Choroid plexus epithelial cell (primary cell): ENCODE measurements at places on chromosomes 11 and 22.

DNA sequence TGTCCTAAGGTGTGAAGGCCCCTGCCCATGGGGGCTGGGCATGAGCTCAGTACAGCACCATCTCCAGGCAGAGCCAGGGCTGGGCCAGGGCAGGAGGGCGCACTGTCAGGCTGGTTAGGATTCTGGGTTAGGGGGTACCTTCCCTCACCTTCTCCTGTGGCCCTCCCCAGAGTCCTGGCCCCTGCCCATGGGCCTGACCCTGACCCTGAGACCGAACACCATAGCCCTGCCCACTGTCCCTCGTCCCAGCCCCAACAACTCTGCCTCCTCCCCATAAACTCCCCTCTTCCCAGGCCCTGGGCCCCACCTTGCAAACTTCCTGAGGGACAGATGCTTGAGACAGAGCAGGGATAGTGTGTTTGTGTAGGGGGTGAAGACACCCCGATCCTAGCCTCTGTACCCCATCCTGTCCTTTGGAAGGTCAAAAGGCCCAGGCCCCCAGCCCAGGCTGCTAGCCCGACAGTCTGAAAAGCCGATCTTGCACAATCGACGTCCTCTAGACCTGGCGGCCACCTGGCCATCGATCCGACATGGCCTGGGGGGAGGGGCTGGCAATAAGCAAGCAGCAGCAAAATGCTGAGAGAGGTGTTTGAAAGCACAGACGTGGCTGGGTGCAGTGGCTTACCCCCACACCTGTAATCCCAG is 2.7 kb upstream of the TMPRSS6 start:
- DNase-seq, result no peak

DNA sequence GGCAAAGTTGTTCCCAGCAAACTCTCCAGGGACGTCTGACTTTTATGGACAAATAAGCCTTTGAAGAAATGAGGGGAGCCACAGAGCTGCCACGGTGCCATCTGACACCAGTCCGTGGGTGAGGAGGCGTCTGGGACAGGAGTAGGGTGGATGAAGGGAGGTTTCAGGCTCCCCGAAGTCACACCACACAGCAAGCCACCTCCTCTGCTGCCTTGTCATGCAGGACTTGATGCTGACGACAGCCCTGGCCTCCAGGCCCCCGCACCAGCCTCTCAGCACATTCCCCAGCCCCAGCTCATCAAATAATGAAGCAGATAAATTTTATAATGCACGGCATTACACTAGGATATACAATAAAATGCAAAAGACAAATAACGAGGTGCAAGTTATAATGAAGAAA is 156.5 kb downstream of the CEP164 start:
- no peak for DNase-seq

DNA sequence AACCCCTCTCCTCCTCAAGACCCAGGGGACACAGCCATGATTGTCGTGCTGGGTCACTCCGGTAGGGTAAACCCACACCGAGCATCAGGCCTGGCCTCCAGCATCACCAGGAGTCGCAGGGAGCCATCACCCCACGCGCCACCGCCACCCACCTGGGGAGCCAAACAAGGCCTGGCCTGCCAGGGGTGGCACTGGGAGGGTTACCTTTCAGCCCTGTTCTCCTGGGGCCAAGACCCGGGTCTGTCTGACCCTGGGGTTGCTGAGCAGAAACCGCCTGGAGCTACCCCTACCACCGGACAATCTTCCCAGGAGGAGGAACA is 39.3 kb upstream of the NNMT start:
- DNase-seq, result no peak

GRCh38 chr11:84137505-84137904 is 851.3 kb upstream of the CCDC90B start:
- DNase-seq, result no peak

DNA sequence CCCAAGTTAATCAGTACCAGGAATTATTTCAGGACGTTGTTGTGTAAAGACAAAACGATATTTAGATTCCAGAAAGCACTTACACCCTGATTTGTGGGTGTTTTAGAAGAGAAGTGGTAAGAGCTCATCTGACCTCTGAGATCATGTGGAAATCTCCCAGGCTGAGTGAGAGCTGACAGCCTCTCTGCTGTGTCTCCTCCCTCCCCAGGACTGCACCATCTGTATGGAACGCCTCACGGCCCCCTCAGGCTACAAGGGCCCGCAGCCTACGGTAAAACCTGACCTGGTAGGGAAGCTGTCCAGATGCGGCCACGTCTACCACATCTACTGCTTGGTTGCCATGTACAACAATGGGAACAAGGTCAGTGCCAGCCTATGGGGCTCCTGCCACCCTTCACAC is 20.0 kb downstream of the DTX4 start:
- DNase-seq, result no peak

- no peak for DNase-seq
Observed at GRCh38 chr22:42977569-42977968, 37.4 kb downstream of the PACSIN2 start.

- peak; percentile 77 for DNase-seq
Observed at GRCh38 chr11:3808861-3809623, 682 bp downstream of the PGAP2 start.

GRCh38 chr11:1219446-1219833 is 3.4 kb upstream of the MUC5B start:
- no peak for DNase-seq

DNA sequence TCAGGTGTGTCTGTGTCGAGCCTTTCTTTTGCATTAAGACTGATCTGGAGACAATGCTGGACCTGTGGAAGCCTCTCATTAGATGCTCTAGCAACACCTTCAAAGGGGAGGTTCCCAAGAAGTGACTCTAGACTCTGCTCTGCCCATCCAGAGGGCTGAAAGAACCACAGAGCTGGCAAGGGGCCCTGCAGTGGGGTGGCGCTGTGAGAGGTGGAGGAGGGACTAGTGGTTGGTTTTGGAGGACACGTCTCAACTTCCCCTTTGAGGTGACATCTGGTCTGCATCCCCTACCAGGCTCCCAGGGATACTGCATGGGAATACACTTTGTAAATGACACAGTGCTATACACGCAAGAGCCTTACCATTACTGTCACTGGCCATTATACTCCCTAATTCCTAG is 34.2 kb upstream of the SYT13 start:
- no peak for DNase-seq

DNA sequence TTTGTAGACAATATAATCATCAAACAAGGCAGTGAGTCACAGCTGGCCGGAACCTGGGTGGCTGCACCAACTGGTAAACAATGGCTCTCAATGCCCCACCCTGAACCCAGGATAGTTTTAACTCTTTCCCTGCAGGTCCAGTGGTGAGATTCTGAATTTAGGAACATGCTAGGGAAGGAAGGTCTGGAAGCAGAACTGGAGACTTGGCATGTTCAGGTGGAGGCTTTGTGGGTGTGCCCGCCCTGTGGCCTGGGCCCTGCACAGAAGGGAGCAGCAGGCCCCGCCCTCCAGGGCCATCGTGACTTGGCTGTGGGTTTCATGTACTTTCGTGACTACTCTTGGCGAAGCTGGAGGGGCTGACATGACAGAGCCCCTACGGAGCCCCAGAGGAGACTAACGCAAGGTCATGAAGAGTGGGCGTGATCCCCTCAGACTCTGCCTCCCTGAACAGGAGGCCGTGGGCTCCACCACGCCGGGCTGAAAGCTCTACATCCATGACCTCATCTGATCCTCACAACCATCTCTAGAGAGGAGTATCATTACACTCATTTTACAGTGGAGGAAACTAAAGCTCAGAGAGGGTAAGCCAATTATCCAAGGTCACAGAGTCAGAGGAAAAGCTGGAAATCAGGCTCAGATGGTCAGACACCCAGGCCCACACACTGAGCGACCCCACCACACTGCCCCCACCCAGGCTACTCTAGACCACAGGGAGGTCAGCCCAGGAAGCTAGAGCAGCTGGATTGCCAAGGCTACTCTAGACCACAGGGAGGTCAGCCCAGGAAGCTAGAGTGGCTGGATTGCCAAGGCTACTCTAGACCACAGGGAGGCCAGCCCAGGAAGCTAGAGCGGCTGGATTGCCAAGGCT is 27.3 kb downstream of the MAFF start:
- peak; percentile 53 for DNase-seq

GRCh38 chr22:19476023-19476422 is 3.0 kb downstream of the UFD1 start:
- DNase-seq, result no peak

GRCh38 chr22:47624252-47625012 is 862.0 kb downstream of the TBC1D22A start:
- no peak for DNase-seq

- DNase-seq, result no peak
Observed at GRCh38 chr11:11740073-11740702, 101.6 kb upstream of the USP47 start.

DNA sequence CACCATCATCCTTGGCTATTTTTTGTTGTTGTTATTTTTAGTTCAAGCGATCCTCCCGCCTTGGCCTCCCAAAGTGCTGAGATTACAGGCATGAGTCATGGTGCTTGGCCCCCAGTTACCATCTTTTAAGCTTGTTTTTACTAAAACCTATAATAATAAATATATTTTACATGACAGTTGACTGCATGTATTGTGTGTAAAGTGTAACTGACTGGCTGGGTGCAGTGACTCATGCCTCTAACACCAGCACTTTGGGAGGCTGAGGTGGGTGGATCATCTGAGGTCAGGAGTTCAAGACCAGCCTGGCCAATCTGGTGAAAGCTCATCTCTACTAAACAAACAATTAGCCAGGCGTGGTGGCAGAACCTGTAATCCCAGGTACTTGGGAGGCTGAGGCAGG is 386.2 kb downstream of the TENM4 start:
- DNase-seq, result peak; percentile 24

DNA sequence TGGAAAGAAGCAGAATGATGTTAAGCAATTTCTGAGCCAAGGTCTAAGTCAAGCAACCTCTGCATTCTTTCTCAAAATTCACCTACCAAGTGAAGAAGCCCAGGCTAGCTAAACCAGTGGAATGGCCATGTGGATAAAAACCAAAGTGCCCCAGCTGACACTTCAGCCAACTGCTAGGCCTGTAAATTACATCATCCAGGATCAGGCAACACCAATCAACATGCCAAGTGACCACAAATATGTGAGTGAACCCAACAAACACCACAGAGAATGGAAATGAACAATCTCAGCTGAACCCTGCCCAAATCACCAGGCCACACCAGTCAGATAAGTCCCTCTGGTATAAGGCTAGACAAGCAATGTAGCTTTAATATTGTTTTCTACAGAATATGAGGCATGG is 25.1 kb upstream of the FJX1 start:
- DNase-seq, result peak; percentile 98

DNA sequence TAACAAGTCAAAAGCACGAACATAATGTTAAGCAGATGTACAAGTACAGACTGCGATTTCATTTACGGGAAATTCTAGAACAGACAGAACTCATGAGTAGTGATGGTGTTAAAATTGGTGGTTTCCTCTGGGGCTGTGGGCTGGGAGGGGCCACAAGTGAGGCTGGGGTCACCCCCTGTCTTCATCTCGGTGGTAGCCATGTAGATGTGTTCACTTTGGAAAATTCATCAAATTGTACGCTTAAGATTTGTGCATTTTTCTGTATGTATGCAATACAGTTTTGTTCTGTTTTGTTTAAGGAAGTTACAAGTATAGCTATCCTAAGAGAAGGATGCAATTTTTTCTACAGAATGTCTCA is 504 bp upstream of the ASCC2 start:
- no peak for DNase-seq

DNA sequence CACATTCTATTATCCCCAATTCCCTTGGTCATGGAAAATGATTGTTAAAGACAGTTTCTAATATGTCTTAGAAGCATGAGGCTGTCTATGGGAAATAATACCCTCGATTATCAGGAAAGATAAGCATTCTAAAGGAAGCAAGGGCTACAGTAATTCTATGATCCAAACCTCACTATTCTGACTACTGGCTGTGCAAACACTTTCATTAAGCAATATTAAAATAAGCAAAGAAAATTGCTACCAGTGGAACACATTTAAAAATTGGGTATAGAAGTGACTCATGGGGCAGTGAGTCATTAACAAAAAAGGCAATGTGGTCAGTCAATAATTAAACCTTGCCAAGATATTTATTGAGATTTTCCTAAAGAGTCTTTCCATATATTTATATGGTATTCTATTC is 1415.2 kb upstream of the TENM4 start:
- peak; percentile 69 for DNase-seq

DNA sequence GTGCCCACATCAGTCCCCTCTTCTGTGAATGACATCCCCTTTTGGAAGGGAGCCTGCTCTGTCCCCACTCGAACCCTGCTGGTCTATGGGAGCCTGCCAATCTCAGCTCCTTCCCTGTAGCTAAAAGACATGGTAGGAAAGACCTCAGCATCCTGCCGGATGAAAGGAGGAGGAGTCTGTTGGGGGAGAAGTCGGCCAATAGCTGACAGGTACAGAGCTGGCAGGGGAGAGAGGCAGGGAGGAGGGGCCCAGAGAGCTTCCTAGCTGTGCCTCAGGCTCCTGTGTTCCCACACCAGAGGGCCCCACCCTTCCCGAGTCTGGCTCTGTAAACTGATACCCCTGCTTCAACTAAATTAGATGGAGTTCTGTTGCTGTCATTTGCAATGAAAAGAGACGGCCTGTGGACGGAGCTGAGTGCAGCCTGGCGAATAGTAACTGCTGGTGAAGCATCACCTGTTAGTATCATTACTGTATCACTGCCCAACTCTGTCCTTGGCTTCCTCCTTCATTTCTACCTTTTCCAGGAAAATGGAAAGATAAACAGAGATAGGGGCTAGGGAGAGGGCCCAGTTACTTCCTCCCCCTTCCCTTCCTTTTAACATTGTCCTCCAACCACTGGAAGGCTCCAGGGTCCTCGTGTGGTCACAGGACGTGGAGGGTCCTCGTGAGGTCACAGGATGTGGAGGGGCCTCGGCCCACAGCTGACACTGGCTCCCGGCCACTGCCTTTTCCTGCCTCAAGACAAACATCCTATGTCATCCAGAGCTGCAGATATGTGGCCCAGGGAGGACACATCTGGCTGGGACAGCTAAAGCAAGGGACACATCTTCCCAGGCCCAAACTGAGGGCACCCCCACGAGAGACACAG is 15.1 kb downstream of the FXYD6 start:
- DNase-seq, result peak; percentile 26

- no peak for DNase-seq
Observed at GRCh38 chr11:34056672-34057071, 5.1 kb downstream of the CAPRIN1 start.
